ENCODE measurements at places on chromosomes 12 and 14.

DNA sequence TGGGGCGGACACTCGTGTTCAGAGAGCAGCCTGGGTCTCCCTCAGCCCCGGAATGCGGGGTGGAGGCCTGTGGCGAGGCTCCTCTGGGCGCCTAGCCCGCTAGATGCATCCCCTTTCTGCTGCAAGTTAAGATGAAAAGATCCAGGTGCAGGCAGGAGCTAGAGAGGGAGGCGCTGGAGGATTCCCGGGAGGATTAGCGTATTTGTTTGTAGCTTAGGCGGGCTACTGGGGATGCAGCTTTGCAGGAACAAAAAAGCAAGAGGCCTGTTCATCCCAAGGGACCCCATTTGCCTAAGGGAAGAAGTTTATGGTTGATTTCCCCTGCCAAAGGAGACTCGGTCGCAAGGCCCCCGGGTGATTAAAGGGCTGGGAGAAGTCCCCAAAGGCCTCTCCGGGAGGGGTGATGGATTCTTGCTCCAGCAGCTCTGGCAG, 824 bp downstream of the CCDC177 start:
- peaks cover 39% of the 10 kb centered on the region for H3K27me3 ChIP-seq
- no peak overlapping the region for H3K27ac ChIP-seq
- no peak for DNase-seq
- H3K4me1 ChIP-seq, result peaks cover 6% of the 10 kb centered on the region
- H3K36me3 ChIP-seq, result no peaks in the 10 kb centered on the region

- H3K27me3 ChIP-seq, result no peaks in the 10 kb centered on the region
- H3K36me3 ChIP-seq, result no peaks in the 10 kb centered on the region
- no peak overlapping the region for H3K4me3 ChIP-seq
- no peaks in the 10 kb centered on the region for H3K4me1 ChIP-seq
- DNase-seq, result no peak
These were observed 139.3 kb downstream of the SSPN start for GRCh38 chr12:26334621-26335124.

GRCh38 chr12:117212563-117213190, 22.4 kb upstream of the FBXO21 start:
- no peaks in the 10 kb centered on the region for H3K27me3 ChIP-seq
- no peaks in the 10 kb centered on the region for H3K36me3 ChIP-seq
- no peak overlapping the region for H3K27ac ChIP-seq
- DNase-seq, result peak; percentile 80
- H3K4me1 ChIP-seq, result no peaks in the 10 kb centered on the region

DNA sequence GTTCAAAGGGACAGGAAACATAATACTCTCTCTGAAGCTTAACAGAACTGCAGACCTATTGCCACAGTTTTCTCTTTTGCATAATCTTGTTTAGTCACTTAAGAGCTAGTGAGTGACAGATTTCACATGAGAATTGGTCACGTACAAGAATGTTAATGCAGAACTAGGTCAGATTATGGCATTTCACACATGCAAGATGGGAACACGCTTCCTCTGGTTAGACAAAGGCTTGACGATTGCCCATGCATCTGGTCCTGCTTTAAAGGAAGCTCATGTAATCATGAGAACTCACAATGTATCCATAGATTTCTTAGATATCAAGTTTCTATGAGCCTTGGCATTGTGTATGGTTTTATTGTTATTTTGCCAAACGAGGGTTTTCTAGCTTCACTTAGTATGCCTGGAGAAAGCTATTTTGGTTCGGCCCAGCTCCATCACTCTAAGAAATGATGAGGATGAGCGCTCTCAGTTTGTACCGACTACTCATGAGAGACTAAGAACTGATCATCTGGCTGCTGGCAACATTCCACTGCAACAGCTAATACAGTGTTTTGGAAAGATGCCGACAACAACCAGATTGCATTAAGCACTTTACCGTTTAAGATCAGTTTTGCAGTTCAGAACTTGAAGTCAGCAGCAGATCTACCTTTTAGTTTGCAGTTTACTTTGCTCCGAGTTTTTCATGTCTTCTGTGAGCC, 380.0 kb downstream of the DIO2 start:
- no peaks in the 10 kb centered on the region for H3K36me3 ChIP-seq
- no peaks in the 10 kb centered on the region for H3K27me3 ChIP-seq
- H3K4me1 ChIP-seq, result no peaks in the 10 kb centered on the region
- DNase-seq, result no peak

GRCh38 chr12:81128930-81129554, 51.2 kb downstream of the ACSS3 start:
- H3K27ac ChIP-seq, result no peak overlapping the region
- H3K4me3 ChIP-seq, result no peak overlapping the region
- H3K4me1 ChIP-seq, result no peaks in the 10 kb centered on the region

- peaks cover 3% of the 10 kb centered on the region for H3K4me1 ChIP-seq
- no peaks in the 10 kb centered on the region for H3K27me3 ChIP-seq
- DNase-seq, result no peak
- H3K27ac ChIP-seq, result no peak overlapping the region
- H3K36me3 ChIP-seq, result no peaks in the 10 kb centered on the region
These were observed 146.7 kb downstream of the DYRK2 start for GRCh38 chr12:67795236-67795635.

DNA sequence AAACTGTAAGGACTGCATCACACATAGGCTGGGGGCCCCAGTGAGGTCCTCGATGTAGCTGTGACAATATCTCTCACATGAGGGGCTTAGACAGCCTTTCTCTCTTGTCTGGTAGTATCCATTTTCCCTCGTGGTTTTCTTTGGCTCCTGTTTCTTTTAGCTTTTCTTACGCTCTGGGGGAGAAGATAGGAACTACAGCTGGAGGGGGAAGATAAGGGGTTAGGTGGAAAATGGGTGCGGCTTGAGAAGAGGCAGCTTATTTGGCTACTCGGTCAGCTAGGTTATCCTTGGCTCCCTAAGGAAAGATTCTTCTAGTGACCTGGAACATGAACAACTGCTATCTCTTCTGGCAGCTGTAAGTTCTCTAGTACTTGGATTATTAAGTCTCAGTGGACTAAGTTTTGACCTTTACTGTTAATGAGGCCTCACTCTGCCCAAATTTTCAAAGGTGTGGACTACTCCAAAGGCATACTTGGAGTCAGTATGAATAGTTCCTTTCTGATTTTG, 28.7 kb upstream of the CPNE8 start:
- H3K4me1 ChIP-seq, result no peaks in the 10 kb centered on the region
- no peaks in the 10 kb centered on the region for H3K36me3 ChIP-seq
- H3K4me3 ChIP-seq, result no peak overlapping the region
- peaks cover 6% of the 10 kb centered on the region for H3K27me3 ChIP-seq

DNA sequence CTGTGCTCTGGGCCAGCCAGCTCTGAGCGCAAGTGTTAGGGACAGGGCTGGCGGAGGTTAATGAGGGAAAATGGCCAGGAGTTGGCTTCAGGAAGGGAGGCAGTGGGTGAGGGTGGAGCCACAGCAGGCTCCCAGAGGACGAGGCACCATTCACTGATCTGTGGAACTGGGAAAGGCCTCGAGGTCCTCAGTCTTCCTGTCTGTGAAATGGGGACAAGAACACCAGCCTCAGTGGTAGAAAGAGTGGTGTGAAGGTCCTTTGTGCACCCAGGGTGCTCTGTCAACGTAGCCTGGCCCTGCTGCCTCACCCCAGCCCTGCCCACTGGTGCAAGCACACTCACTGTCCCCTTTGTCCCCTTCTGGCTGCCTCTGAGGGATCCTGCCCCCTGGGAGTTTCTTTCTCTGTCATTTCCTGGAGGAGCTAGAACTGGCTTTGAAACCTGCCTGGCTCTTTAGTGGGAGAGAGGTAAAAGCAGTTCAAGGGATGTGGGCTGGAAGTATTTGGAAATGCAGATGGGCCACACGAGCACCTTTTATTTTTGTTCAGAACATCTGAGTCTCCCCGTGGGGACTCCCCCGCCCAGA, 25.0 kb downstream of the SYNDIG1L start:
- H3K4me3 ChIP-seq, result no peak overlapping the region
- H3K4me1 ChIP-seq, result no peaks in the 10 kb centered on the region
- no peaks in the 10 kb centered on the region for H3K27me3 ChIP-seq
- H3K27ac ChIP-seq, result no peak overlapping the region
- H3K36me3 ChIP-seq, result no peaks in the 10 kb centered on the region
- DNase-seq, result no peak

- H3K36me3 ChIP-seq, result no peaks in the 10 kb centered on the region
- H3K4me1 ChIP-seq, result peaks cover 5% of the 10 kb centered on the region
- no peak overlapping the region for H3K27ac ChIP-seq
- no peaks in the 10 kb centered on the region for H3K27me3 ChIP-seq
- DNase-seq, result no peak
These were observed 710.7 kb downstream of the GALC start for GRCh38 chr14:87282266-87282665.

DNA sequence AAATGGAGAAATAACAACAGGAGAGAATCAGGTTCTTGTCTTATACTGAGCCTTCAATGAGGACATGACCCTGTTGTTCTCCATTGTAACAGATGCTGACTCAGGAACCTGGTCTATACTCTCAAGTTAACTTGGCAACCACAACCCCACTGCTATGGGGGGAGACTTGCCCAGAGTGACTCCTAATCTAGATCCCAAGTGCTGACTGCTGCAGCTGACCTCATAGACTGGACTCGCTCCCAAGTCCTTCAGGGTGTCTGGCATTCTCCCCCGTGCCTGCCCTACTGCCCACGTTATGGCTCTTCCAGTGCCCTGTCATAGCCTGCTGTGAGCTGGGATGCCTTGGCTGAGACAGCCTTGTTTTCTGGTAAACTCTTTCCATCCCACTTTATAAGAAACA, 37.1 kb downstream of the NID2 start:
- no peaks in the 10 kb centered on the region for H3K27me3 ChIP-seq
- H3K4me3 ChIP-seq, result no peak overlapping the region
- H3K27ac ChIP-seq, result no peak overlapping the region
- no peak for DNase-seq
- H3K36me3 ChIP-seq, result no peaks in the 10 kb centered on the region

GRCh38 chr12:115569345-115570068, 708.0 kb downstream of the MED13L start:
- H3K4me1 ChIP-seq, result no peaks in the 10 kb centered on the region
- H3K27me3 ChIP-seq, result no peaks in the 10 kb centered on the region
- no peaks in the 10 kb centered on the region for H3K36me3 ChIP-seq
- H3K27ac ChIP-seq, result no peak overlapping the region
- DNase-seq, result no peak
- H3K4me3 ChIP-seq, result no peak overlapping the region

DNA sequence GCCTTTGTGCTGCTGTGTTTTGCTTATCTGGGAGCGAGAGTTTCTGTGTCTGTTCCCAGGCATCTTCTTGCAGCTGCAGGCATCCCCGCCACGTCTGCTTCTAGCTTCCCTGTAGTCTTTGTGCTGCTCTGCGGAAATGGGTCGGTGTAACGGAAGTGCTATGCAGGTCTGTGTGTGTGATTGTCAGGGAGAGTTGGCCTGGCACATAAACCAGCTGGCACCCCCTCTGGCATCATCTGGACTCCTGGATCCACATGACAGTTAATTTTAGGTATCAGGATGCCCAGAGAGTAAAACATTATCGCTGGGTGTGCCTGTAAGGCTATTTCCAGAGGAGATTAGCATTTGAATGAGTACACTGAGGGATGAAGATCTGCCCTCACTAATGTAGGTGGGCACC, 9.4 kb upstream of the OASL start:
- H3K27ac ChIP-seq, result no peak overlapping the region
- no peaks in the 10 kb centered on the region for H3K27me3 ChIP-seq
- no peak overlapping the region for H3K4me3 ChIP-seq
- H3K36me3 ChIP-seq, result no peaks in the 10 kb centered on the region
- no peak for DNase-seq

GRCh38 chr12:117857632-117858612, 110.9 kb downstream of the KSR2 start:
- no peaks in the 10 kb centered on the region for H3K4me1 ChIP-seq
- H3K4me3 ChIP-seq, result no peak overlapping the region
- no peaks in the 10 kb centered on the region for H3K27me3 ChIP-seq
- no peak overlapping the region for H3K27ac ChIP-seq
- DNase-seq, result peak; percentile 28

DNA sequence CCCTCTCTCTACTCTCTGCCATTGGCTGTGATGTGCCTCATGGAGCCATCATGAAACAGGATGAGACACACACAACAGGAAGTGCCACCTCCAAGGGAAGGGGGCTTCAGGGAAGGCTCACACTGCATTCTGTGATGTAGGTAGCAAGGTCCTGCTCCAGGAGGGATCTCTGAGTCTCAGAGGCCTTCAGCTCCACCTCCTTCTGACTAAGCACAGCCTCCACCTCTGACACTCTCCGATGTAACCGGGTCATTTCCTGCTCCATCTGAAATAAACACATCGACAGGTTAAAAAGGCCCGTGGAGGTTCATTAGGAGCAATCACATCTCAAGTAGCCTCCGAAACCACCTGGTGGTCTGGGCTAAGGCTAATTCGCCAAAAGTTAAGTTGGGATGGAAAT, 93.3 kb downstream of the CIT start:
- no peaks in the 10 kb centered on the region for H3K27me3 ChIP-seq
- no peak for DNase-seq
- H3K4me3 ChIP-seq, result no peak overlapping the region
- no peaks in the 10 kb centered on the region for H3K36me3 ChIP-seq
- no peaks in the 10 kb centered on the region for H3K4me1 ChIP-seq
- no peak overlapping the region for H3K27ac ChIP-seq

DNA sequence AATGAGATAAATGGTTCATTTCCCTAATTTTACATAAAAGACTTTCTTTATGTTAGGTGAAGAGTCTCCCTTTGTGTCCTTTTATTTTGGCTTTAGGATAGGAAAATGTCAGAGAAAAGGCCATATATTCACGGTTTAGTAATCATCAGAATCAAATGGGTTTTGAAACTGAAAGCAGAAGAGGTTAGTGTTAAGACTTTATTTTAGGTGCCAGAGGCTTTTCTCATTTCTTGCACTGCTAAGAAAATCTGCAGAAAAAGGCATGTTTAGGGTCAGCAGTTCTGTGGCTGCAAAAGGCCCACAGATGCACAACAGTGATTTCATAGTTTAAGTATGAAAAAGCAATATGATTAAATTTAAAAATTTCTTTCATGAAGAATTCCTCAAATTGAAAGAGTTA, 80.4 kb upstream of the SINHCAF start:
- H3K36me3 ChIP-seq, result no peaks in the 10 kb centered on the region
- H3K27ac ChIP-seq, result no peak overlapping the region
- H3K4me1 ChIP-seq, result no peaks in the 10 kb centered on the region
- no peaks in the 10 kb centered on the region for H3K27me3 ChIP-seq
- H3K4me3 ChIP-seq, result no peak overlapping the region
- DNase-seq, result no peak

GRCh38 chr14:44135972-44136371, 371.1 kb downstream of the FSCB start:
- H3K36me3 ChIP-seq, result no peaks in the 10 kb centered on the region
- H3K27ac ChIP-seq, result no peak overlapping the region
- DNase-seq, result no peak
- H3K27me3 ChIP-seq, result no peaks in the 10 kb centered on the region
- no peak overlapping the region for H3K4me3 ChIP-seq

GRCh38 chr14:94394581-94395207, 6.3 kb upstream of the SERPINA1 start:
- H3K4me1 ChIP-seq, result peaks cover 6% of the 10 kb centered on the region
- DNase-seq, result no peak
- H3K36me3 ChIP-seq, result no peaks in the 10 kb centered on the region

- DNase-seq, result no peak
- no peak overlapping the region for H3K4me3 ChIP-seq
- no peaks in the 10 kb centered on the region for H3K36me3 ChIP-seq
- H3K27ac ChIP-seq, result no peak overlapping the region
- H3K4me1 ChIP-seq, result no peaks in the 10 kb centered on the region
These were observed 10.6 kb upstream of the ANO6 start for GRCh38 chr12:45205165-45205825.

Measured in pancreas (tissue), 10 donors.